ENCODE measurements at places on chromosomes 3 and 15.
A peak's percentile ranks its signal among the peaks of the same experiment; 100 is the strongest.

DNA sequence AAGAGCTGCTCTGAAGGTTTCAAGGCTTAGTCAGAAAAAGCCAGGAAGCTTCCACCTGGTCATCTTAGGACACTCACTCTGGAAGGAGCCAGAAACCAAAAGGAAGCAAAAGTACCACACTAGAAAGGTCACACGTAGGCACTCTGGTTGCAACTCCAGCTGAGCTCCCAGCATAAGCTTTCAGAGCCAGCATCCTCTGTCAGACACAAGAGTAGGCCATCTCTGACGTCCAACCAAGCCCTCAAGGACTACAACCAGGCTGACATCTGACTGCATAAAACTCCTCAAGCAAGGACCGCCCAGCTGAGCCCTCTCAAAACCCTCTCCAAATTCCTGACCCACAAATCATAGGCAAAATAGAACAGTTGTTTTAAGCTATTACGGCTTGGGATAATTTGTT lies 12.8 kb downstream of the SH3BP5 start:
- DNase-seq: no peak

GRCh38 chr15:36499412-36500389 lies 79.7 kb upstream of the CDIN1 start:
- no peak for DNase-seq

DNA sequence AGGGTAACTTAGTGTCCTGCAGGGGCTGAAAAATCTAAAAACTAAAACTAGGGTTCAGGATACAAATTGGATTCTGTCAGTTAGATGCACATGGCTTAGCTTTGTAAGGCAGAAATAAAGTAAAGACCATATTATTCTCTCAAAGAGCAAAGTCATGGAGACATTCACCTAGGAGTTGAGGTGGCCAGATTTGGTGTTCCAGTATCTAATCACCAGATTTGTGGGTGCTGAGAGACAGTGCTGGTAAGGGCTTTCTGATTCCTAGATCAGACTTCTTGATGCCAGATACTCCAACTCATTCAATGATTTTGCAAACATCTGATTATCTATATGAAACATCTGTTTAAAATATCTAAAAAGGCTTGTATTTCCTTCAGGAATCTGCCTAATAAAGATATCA lies 28.3 kb upstream of the TBC1D5 start:
- no peak for DNase-seq

DNA sequence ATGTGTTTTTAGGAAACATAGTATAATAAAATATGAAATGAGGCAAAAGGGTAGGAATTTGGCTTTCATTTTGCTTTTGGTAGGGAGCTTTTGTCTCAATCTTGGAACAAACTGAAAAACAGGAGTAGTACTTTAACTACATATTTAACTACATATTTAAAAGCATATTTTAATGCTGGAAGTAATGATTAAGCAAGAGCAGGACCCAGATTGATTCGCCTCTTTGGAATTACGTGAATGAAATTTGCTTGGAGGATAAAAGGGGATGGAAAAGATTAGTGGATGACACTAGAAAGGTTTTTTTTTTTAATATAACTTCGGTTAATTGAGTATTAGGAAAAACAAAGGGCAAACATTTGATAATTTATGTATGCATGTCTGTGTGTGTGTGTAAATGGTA lies 11.2 kb upstream of the TMEM212 start:
- no peak for DNase-seq

DNA sequence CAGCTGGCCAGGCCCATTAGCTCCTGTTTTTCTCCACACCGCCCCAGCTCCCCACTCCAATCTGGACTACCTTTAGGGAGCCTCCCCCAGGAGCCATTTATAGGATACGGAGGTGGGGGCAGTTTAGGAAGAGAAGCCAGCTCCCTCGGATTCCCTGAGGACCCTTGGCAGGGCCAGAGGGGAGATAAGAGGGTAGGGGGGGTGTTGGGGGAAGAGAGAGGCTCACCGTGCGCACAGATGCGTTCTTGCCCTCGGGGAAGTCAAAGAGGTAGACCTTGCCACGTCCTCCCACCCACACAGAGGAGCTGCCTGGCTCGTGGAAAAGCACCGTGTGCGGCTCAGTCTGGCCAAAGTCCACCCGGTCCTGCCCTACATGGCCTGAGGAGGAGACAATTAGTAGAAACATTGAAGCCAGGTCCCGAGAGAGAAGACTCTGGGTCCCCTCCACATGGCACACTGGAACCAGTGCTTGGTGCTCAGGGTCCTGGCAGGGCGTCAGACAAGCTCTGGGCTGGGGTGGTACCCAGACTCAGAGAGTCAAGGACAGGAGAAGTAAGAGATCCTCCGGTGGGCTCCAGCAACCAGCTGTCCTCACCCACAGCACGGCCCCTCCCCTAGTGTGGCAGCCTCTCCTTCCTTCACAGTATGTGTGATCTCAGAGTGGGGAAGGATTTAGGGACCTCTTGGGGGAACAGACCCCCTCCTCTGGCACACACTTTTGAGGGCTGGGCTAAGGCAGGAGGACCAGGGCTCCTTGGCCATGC lies 15.0 kb downstream of the SEMA7A start:
- no peak for DNase-seq

- DNase-seq: peak; percentile 16
These were observed 32.3 kb downstream of the PSTPIP1 start for GRCh38 chr15:77027111-77027696.

GRCh38 chr3:159032311-159032710 lies 230.5 kb downstream of the MFSD1 start:
- DNase-seq: no peak

- DNase-seq: no peak
These were observed 246.5 kb upstream of the MDFIC2 start for GRCh38 chr3:70558956-70559355.

DNA sequence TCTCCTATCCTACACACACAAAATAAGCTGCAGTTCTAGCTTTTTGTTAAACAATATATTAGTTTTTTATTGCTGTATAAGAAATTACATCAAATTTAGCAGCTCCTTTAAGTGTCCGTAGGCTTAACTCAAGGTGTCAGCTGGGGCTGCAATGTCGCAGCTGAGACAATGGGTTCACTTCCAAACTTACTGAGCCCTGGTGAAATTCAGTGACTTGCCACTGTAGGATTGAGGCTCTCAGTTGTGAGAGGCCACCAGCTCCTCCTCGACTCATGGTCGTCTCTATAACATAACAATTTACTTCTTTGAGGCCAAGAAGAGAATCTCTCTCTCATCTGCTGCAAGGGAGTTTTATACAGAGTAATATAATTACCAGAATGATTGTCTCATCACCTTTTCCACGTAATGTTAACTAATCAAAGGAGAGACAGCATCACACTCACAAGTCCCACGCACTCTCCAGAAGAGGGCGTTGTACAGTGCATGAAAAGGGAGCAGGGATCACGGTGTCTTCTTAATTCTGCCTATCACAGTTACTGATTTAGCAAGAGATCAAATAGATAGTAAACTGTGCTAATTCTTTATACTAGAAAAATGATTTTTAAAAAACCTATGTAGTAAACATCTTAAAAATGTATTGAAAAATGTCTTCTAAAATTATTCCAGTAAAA lies 735.6 kb upstream of the GBE1 start:
- DNase-seq: no peak

DNA sequence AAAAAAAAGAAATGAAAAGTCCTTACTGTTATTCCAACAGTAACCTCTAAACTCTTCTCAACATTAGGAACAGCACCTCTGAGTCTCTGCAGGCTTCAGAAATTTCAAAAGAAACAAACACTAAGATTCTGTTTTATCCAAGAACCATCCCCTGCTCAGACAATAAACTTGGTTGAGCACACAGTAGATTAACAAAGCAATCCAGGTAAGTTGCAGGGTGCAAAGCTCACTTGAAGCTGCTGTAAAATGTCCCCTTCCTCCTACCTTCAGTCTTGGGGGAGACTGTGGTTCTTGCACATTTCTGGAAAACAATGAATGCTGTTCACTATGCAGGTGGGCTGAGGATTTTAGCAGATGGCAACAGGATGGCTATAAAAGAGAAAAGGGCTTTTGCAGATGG lies 484.1 kb downstream of the IGSF11 start:
- no peak for DNase-seq

GRCh38 chr3:113499081-113499480 lies 15.9 kb downstream of the SPICE1 start:
- no peak for DNase-seq

- no peak for DNase-seq
These were observed 54.4 kb upstream of the TLE3 start for GRCh38 chr15:70152070-70152480.

DNA sequence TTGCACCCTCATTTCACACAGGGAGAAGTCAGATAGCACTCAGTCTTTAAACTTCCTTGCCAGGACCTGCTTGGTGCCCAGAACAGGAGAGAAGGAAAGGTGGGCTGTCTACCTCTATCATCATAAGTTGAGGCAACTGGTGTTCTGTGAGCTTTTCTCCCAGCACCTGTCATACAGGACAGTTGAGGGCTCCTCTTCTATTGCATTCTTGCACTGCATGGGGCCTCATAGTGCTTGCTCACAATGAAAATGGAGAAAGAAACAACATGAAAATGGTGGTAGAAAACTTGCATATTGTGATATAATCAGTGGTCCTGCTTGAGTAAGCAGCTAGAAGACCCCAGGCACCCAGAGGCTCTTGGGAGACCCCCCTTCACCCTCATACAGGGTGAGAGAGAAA lies 311.7 kb upstream of the GOLIM4 start:
- DNase-seq: no peak

- DNase-seq: no peak
These were observed 23.9 kb downstream of the SLC30A4 start for GRCh38 chr15:45498701-45499100.

- no peak for DNase-seq
These were observed 61.2 kb downstream of the IQGAP1 start for GRCh38 chr15:90449206-90449735.

- no peak for DNase-seq
These were observed at the start of gene UNC13C for GRCh38 chr15:53978253-53978906. UNC13C (plus strand) TSS chr15:53978441; CDS start chr15:54012904, 34,463 bp downstream.

DNA sequence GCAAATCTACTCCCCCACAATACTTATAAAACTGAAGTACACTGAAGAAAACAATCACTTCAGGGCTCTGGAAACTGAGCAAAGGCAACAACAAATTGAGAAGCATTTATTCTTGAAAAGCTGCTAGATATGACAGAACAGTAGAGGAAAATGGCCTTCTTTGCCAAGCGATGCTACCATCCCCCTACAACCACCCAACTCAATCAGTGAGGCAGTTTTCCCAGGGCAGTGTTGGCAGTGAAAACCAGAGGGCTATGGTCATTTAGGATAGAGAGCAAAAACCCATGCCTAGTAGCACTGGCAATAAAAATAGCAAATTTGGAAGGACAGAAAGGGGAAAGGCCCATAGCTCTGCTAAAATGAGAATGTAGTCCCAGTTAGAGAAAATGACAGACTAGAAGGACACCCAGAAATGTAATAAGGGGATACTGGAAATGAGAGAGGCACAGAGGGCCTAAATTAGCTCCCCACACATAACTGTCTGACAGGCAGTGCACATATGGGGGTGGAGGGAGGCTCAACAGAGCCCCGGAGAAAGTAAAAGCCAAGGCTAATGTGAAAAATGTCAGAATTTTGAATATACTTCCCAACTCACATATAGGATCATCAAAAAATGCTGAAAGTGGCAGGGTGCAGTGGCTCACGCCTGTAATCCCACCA lies 143.5 kb downstream of the GSK3B start:
- no peak for DNase-seq

- no peak for DNase-seq
These were observed 3.3 kb upstream of the THRB start for GRCh38 chr3:24497942-24498341.

DNA sequence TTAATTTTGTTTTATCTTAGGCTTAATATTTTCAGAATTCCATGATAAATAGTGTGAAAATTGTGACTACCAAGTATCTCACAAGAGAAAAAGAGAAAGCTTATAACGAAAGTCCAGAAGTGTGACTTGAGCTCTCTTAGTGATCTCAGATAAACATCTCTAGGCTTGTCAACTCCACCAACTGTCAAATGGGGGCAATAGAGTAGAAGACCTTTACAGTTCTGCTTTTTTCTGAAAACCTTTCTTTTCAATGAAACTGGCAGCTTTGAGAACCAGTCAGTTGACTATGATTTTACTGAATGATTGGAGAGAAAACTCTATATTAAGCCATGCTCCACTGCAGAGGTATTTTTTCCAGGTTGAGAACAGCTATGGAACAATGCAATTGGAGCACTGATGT lies 119.2 kb upstream of the TP63 start:
- DNase-seq: no peak

- DNase-seq: no peak
These were observed 548.2 kb downstream of the FOXP1 start for GRCh38 chr3:71035314-71035713.

- no peak for DNase-seq
These were observed 32.3 kb upstream of the CTSH start for GRCh38 chr15:78977091-78977571.

DNA sequence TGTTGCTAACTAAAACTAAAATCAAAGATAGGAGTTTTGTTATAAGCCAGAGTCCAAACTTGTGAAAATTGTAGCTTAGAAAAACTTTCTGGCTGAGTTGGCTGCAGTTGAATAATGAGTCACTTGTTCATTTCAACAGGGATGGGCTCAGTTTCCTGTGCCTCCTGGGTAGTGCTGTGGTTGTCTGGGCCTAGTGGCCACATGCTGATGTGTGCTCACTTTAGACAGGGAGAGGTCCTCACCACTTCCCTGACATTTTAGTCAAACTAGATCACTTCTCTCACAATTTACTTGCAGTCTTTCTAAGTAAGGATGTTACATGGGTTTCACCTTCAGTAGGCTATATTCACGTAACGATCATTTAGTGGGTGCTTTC lies 6.3 kb upstream of the UBE2Q2 start:
- DNase-seq: peak; percentile 64

GRCh38 chr3:64444490-64445108 lies 219.3 kb upstream of the PRICKLE2 start:
- no peak for DNase-seq

DNA sequence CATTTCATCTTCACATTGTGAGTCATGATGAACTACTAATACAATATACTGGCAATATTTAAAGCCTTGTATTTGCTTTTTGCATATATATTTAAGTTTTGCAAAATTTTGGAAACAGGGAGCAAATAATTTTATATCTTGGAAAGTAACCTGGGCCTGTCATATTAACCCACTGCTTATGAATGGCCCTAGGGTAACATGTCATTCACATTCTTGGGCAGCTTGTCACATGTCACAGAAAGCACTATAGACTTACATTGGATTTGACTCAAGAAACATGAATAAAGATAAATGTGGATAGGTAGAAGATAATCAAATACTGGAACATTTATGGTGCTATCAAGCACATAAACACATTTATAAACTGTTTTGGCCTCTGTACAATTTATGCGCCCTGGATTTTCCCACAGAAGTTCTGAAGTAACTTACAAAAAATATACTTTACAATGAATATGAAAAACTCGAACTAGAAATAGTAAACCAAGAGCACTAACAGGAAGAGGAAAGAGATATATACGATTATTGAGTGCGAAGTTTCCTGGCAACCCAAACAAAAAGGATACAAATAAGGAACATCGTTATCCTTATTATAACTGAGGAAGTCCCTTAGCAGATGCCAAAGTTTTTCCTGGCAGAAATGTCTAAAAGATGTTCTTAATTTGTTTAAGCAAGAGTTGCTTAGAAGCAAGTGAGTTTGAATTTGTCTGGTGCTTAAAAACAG lies 257.2 kb downstream of the RBMS3 start:
- no peak for DNase-seq

Data from activated T-cell treated with anti-CD3 and anti-CD28 coated beads, Interleukin-2, amount 50 U/mL, for 48 hours (primary cell).